Prostate gland (tissue), 2 donors: ENCODE measurements at places on chromosomes 7 and 10.

DNA sequence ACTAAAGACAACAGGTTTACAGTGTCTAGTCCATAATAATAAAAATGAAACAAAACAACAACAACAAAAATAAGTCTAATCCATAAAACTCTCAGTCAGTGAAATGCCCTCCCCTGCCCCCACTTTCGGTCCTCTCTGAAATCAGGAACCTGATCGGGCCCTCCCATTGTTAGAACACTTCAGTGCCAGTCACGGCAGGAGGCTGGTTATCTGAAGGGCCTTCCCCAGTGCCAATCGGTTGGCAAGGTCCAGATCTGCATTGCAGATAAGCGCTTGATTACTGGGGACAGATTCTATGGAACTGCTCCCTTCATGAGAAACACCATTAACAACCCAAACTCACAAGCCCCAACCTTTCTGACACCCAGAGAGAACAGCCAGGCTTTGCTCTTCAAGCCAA is 72.2 kb upstream of the EEPD1 start:
- no peak for DNase-seq

- DNase-seq: no peak
Observed at GRCh38 chr7:123492485-123492884, 41.9 kb downstream of the IQUB start.

- DNase-seq: no peak
Observed at GRCh38 chr10:13527864-13528122, 1.0 kb downstream of the BEND7 start.

- no peak for DNase-seq
Observed at GRCh38 chr7:70595370-70595754, 536.6 kb upstream of the GALNT17 start.

DNA sequence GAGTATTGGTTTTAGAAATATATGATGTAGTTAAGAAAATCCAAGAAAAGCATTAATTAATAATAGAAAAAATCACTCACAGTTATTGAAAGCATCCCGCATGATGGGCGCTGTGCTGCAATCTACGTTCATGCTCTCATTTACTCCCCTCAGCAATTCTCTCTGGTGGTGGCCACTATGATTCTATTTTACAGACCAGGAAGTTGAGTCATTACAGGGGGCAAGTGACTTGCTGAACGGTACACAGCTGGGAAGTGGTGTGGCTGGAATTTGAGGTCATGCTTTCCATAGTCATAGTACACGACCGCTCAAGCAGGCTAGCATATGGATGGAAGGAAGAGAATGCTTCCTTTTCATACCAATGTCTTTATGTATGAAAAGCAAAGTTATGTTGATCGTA is 117.4 kb downstream of the TES start:
- DNase-seq: no peak

DNA sequence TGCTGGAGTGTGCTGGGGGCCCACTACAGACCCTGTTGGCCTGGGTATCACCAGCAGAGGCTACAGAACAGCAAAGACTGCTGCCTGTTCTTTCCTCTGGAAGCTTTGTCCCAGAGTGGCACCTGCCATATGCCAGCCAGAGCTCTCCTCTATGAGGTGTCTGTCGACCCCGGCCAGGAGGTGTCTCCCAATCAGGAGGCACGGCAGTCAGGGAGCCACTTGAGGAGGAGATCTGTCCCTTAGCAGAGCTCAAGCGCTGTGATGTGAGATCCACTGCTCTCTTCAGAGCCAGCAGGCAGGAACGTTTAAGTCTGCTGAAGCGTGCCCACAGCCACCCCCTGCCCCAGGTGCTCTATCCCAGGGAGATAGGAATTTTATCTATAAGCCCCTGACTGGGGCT is 316.2 kb downstream of the ETV1 start:
- DNase-seq: no peak

- DNase-seq: no peak
Observed at GRCh38 chr7:142120524-142120923, 9.0 kb downstream of the MGAM2 start.

DNA sequence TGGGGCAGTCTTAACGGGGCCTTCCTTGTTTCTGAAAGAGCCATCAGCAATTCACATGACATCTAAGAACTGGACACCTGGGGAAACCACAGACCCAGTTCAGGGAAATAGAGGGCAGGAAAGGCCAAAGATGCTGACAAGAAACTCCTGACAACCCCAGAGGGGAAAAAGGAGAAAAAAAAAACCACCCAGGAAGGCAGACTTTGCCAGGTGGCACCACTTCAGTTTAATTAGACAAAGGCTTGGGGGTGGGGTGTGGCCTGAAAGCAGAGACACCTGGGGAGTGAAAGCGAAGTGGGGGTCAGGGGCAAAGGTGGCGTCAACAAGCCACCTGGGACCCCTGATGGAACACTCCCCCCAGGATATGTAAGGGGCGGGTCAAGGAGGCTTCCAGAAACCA is 53.6 kb downstream of the RAB11FIP2 start:
- no peak for DNase-seq

DNA sequence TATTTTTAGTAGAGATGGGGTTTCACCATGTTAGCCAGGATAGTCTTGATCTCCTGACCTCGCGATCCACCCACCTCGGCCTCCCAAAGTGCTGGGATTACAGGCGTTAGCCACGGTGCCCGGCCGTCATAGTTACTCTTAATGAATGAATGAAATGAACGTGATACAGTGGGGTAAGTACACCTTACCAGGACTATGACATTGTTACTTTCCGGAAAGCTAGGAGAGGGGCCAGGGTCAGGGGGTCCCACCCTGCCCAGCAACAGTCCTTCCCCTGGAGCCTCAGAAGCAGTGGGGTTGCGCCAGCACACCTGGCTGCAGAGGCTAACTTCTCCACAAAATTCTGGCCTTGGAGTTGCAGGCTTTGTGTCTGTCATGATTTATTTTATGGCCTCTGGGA is 21.4 kb downstream of the VSTM4 start:
- DNase-seq: no peak

DNA sequence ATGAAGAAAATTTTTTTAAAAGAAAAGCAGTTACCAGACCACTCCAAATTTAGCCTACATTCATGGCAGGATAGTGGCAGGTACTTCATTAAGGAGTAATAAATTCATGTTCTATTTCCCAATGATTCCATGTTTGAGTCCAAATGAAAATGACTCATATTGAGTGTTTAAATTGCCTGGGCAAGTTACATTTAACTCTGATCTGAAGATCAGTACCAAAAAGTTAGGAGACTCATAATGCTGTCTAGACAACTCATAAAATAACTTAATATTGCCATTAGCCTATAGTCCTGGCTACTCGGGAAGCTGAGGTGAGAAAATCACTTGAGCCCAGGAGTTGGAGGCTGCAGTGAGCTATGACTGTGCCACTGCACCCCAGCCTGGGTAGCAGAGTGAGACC is 13.0 kb downstream of the BRAF start:
- no peak for DNase-seq

DNA sequence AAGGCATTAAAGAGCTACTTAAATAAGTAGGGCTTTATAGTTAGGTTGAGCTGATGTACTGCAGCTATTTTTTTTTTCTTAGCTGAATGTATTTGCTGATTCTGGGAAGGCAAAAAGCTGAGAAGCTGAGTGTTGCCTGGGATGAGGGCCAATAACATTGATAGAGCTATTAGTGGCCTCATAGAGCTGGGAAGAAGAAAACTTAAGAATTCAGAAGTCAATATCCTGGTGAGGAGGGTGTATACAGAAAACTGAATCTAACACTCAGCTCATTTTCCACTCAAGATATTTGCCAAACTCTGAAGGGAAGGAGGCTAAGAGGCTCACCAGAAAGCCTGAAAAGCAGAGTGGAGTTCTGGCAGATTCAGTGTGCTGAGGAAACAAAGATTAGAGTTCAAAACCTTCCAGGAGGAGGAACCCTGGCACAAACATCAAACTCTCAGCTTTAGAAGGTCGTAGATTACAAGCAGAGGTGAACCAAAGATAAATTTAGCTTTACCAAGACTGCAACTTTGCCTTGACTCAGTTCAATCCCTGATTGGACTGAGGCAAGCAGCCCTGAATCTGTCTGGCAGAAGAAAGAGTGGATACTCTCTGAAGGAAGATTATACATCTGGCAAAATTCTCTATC is 11.3 kb downstream of the PPP1R3C start:
- no peak for DNase-seq

- DNase-seq: no peak
Observed at GRCh38 chr10:83166344-83166743, 973.0 kb upstream of the GHITM start.

DNA sequence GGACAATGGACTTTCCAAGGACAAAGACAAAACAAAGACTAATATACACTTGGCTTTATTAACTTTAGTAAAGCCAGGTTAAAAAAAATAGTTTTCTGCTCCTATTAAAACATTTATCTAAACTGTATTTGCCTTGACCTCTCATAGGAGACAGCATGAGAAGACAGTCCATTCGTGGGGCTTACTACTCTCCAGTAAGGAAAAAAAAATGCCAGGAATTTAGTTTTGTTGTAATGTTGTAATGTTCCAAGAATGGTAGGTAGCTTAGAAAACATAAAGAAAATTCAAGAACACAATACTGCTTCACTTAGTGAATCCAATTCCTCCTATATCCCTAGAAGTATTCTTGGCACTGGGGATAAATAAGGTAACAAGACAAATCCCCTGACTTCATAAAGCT is 81.7 kb downstream of the KMT2C start:
- no peak for DNase-seq

- no peak for DNase-seq
Observed at GRCh38 chr10:21141946-21142492, 244.9 kb upstream of the NEBL start.

DNA sequence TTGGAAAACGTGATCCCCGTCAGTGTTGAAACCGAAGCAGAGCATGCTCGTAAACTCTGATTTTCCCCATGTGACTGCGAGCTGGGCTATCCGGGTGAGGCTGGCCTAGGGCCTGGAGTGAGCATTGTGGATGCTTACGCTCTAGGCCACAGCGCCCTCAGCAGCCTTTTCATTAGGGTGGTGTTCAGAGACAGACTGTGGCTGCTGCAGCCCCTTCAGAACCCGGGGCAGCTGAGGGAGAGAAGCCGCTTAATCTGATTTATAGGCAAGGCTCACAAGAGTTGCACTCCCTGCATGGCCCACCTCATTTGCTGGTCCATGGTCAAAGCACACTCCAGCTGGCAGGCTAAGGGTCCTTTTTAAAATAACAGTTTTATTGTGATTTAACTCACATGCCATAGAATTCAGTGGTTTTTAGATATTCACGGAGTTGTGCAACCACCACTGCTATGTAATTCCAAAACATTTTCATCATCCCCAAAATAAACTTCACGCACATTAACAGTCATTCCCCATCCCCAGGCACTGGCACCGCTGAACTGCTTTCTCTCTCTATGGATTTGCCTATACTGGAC is 72.5 kb downstream of the SYPL1 start:
- DNase-seq: no peak
